ENCODE measurements at places on chromosomes 7 and 10.

DNA sequence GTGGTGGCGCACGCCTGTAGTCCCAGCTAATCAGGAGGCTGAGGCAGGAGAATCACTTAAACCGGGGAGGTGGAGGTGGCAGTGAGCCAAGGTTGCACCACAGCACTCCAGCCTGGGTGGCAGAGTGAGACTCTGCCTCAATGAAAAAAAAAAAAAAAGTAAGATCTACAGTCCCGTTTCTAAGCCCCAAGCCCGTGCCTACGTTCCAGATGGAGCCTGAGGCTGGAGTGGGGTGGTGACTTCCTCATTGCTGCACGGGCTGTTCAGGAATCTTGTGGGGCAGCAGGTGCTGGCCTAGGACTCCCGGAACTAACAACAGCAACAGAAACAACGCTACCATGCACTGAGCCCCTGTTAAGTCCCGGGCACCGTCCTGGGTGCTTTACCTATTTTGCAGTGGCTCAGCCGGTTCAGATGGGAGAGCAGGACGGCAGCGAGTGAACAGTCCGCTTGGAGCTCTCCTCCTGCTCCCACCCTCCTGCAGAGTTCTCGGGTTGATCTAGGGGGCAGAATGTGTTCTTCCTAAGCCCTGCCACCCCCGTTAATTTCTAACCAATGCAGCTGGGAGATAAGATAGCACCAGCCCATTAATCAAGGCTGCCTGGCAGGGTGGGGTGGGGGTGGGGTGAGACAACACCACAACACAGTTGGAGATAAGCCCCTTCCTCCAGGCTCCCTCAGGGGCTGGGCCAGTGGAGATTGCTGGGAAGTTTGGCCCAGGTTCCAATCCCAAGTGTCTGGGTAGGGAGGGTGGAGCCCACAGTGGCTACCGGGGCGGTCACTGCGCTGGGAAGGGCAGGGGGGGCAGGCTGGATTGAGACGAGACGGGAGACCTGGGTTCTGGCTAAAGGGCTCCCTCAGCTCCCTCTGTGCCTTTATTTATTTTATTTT is 17.0 kb upstream of the SFRP5 start:
- no peak for DNase-seq

DNA sequence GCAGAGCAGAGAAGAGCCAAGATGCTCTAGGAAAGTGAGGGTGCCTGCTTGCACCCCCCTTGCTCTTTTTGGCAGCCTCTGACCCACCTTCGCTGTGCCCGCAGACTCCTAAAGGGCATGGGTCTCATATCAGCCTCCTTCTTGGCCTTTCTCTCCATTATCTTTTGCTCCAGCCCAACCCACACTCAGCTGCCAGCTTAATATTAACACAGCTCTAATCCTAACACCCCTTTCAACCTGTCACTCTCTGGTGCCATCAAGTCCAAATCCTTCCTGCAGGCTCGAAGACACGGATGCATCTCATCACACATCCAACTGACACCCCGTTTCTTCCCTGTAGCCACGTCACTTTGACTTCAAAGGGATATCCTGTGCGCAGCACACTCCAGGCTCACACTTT is 171.6 kb upstream of the AUTS2 start:
- DNase-seq, result no peak

GRCh38 chr7:137337902-137338301 is 5.6 kb downstream of the PTN start:
- DNase-seq, result no peak

DNA sequence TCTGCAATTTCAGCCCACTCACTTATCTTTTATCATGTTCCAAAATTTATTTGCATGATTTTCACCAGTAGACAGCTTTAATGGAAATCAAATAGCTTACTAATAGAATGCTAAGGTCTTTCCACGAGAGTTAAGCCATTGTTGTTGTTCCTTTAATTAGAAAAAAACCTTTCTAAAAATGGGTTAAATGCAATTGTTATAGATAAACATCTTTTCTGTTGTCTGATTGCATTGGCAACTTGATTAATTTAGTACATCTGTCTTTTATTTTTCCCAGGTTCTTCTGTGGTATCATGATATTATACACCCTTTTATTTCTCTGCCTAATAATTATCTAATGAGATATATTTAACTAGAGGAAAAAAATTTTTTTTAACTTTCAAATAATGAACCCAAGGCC is 487.6 kb upstream of the MBL2 start:
- no peak for DNase-seq

DNA sequence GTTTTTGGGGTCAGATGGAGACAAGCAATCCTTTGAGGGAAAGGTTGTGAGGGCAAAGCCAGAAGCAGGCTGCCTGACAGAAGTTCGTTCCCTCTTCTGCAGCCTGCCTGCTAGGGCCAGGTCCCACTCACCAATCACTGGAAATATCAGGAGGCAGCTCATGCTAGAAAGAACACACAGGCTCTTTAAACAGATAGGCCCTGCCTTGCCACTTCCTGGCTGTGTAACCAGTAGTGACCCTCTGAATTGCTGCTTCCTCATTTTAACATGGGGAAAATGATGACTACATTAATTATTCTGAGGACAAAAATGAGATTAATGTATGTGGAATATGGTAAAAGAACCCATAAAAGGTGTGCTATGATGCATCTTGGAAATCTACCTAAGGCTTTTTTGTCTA is 50.5 kb upstream of the MRLN start:
- DNase-seq, result no peak

GRCh38 chr10:100114460-100114859 is 32.8 kb upstream of the CPN1 start:
- no peak for DNase-seq

DNA sequence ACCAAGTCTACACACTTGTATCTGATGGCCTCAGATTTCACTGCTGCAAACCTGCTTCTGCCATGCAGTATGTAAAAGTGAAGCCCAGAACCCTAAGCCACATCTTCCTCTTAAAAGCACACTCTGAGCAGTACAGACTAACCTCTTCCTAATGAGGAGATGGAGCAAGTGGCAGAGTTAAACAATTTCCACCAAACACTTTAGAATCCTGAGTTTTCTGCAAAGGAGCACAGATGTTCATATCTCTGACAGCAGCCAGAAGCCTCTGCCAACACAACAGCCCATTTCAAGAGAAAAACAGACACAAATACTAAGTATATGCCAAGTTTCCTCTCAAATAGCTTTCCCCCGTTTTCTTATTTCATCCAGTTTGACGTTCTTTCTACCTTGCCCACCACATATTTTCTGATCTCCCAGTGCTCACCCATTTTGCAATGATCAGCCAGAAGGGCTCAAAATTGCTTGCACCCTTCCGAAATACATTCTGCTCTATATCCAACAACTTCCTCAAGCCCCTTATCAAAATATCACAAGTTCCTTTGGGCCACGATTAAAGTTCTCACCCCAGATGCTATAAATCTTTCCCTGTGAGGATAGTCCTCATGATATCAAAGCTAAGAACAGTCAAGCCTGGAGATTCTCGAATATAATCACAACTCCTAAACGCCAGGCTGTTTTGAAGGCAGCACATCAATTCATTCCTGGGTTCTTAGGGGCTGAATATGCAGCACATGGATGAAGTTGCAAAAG is 27.5 kb downstream of the ELMO1 start:
- no peak for DNase-seq

DNA sequence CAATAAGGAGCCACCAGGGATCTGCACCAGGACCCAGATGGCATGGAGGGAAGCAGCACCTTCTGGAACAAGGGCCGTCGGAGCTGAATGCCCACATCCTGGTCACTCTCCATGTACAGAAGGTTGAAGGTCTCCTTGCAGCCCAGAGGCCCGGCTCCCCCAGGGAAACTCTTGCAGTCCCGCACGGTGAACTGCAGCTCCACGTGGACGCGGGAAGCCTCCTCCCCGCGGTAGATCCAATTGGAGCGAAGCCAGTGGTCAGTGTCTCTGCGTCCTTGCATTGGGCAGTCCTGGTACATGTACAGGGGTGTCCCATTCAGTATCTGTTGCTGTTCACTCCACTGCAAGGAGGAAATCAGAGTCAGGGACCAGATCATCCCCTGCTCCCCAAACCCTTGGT is 7.4 kb downstream of the EPHA1 start:
- no peak for DNase-seq

- no peak for DNase-seq
Observed at GRCh38 chr10:76969366-76969948, 668.2 kb downstream of the KCNMA1 start.

DNA sequence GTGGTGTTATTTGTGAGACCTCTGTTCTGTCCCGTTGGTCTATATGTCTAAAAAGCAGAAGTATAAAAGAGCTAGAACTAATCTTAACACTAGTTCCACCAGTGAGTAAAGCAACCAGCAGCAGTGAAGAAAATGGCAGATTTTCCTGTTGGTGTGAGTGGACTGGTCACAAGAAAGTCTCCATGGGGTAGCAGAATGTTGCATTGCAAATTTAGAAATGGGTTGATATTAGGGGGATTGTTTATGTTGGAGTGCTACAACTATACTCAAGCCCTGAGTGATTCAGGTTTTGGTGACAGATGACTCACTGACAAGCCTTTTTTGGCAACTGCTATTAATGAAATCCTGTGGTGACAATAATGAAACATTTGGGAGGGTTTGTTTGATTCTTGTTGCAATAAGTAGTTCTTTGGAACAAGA is 5.6 kb downstream of the AVL9 start:
- DNase-seq, result no peak

GRCh38 chr7:131745390-131746248 is 189.2 kb upstream of the PODXL start:
- no peak for DNase-seq

- no peak for DNase-seq
Observed at GRCh38 chr10:71494980-71495381, 98.3 kb downstream of the CDH23 start.

GRCh38 chr10:78407009-78407711 is 373.5 kb downstream of the RPS24 start:
- DNase-seq, result no peak

GRCh38 chr10:287814-288213 is 152.6 kb downstream of the ZMYND11 start:
- DNase-seq, result no peak

DNA sequence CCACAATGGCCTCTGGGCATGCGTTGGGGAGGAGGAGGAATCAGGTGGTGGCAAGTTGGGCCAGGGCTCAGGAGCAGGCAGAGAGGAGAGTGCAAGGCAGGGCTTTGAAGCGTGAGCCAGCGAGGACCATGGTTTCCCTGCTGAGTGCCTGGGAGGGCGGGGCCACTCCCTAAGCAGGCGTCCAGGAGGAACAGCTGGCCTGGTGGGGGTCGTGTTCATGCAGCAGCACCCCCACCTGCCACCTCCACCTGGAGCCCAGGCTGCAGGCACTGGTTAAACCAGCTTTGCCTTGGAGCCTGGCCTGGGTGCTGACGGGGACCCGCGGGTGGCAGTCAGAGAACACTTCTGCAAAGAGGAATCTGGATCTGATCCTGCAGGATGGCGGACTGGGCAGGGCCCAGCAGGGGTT is 24.2 kb upstream of the AQP1 start:
- DNase-seq, result no peak

DNA sequence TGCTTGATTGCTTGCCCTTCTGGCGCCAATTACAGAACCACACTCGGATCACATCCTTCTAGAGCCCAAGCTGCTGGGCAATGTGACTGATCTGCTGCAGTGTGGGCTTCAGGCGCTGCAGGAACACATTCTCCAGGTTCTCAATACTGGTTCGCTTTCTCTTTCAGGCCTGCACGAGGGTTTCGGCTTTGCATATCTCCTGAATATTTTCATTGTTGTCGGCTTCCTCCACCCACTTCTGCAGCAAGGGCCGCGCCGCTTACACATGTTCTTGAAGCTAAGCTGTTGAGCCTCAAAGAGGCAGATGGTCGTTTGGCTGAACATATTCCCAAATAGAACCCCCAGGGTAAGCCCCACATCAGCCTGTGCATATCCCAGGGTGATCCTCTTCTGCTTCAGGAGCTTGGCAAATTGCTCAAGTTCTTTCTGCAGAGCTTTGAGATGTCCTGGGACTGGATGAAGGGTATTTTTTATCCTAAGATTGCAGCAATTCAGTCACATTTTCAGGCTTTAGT is 64.6 kb downstream of the HERC4 start:
- DNase-seq, result no peak

GRCh38 chr10:43842496-43842895 is 193.8 kb upstream of the ZNF32 start:
- DNase-seq, result no peak

DNA sequence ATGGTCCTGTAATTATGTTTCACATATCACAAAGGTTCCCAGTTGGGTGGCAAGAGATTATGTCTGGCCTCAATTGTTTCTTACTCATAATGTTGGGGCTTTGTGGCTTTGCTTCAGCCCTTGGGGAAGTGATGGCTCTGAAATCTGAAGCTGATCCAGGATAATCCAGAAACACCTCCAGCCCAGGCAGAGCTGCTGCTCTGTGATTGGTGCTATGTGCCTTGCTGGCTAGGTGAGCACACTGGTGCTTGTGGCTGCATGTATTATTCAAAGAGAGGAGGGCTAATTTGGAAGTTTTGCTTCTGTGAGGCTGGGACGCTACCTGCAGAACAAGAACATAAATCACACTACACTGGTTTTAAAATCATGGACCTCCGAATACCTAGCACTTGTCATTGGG is 346.6 kb upstream of the MGMT start:
- DNase-seq, result no peak

DNA sequence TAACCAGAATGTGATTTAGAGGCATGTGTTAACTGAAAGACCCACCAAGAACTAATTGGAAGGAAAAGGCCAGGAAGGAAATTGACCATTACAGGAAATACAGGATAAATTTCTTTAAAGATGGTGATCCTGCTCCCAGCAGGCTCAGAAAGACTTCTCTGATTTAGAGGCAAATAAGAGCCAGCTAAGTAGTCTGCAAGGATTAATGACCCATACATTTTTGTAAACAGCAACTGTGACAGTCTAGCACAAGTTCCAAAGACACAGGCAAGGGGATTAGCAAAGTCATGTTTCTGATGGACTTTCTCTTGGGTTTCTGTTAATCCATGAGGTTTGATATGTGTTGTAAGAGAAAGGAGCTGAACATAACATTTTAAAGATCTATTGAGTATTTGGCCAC is 425.0 kb downstream of the HTR7 start:
- DNase-seq, result no peak

DNA sequence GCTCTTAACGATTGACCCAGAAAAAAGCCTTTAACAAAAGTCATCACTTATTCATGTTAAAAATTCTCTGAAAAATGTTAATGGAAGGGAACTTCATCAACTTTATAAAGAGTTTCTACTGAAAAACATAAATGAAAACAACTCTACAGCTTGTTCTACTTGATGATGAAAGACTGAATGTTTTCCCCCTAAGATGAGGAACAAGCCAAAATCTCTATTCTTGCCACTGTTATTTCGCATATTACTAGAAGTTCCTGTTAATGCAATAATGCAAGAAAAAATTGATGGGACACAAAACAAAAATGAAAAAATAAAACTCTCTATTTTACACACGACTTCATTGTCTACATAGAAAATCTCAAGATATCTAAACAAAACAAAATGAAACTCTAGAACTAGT is 249.8 kb upstream of the AKR1E2 start:
- DNase-seq, result no peak

DNA sequence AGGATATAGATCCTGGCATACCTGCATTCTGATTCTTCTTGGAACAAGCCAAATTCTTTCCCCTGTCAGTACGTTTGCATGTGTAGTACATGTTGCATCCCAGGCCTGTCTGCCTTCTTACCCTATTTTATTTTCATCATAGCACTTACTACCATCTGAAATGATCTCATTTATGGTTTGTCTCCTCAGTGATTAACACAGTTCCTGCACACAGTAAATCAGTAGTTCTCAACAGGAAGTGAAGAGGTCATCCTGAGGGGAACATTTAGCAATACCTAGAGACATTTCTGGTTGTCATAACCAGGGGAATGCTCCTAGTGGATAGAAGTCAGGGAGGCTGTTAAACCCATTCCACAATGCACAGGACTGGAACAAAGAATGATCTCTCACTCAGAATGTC is 38.2 kb upstream of the SLC26A4 start:
- DNase-seq, result no peak
